ENCODE measurements at places on chromosomes 16 and 17. TPM values are rescaled to one million over a fixed set of nuclear protein-coding genes. Genes with fewer than 3 reads are reported as not detected.

Gene TBC1D3
- polyA plus RNA-seq, result not detected

Gene P3H4
- 44.8 TPM for polyA plus RNA-seq

Gene ZNF821
- 20.9 TPM for polyA plus RNA-seq

Gene ACE
- polyA plus RNA-seq, result 23.6 TPM

Gene NLGN2
- 29.4 TPM for polyA plus RNA-seq

Gene PYDC1
- not detected for polyA plus RNA-seq

Gene CDH5
- 62.7 TPM for polyA plus RNA-seq

Gene C16orf95
- polyA plus RNA-seq, result 5.4 TPM

Gene DNAH9
- polyA plus RNA-seq, result 4.5 TPM

GRCh38 chr16:4904108-4904941 is 32.6 kb downstream of the PPL start:
- no peak for DNase-seq

- no peak for DNase-seq
Measured at GRCh38 chr17:64661726-64661975, 456 bp downstream of the SMURF2 start.

- no peak for DNase-seq
Measured at GRCh38 chr16:12011565-12011964, 35.0 kb downstream of the SNX29 start.

GRCh38 chr16:86075839-86076440 is 177.0 kb downstream of the IRF8 start:
- no peak for DNase-seq

DNA sequence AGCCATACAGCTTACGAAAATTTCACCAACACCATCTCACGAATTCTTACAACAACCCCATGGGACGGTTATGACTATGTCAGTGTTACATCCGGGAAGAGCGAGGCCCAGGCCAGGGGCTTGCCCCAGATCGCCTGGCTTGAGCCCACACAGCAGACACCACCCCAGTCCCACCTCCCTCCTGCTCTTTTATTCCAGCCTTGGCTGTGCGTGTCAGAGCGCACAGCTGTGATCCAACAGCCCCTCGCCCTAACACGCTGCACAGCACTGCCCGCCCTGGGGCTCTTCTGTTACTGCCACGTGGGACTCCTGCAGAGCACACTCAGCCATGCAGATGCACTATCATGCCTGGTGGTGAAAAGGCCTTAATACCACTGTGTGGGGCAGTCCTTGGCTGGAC is 127.9 kb downstream of the ENGASE start:
- no peak for DNase-seq

DNA sequence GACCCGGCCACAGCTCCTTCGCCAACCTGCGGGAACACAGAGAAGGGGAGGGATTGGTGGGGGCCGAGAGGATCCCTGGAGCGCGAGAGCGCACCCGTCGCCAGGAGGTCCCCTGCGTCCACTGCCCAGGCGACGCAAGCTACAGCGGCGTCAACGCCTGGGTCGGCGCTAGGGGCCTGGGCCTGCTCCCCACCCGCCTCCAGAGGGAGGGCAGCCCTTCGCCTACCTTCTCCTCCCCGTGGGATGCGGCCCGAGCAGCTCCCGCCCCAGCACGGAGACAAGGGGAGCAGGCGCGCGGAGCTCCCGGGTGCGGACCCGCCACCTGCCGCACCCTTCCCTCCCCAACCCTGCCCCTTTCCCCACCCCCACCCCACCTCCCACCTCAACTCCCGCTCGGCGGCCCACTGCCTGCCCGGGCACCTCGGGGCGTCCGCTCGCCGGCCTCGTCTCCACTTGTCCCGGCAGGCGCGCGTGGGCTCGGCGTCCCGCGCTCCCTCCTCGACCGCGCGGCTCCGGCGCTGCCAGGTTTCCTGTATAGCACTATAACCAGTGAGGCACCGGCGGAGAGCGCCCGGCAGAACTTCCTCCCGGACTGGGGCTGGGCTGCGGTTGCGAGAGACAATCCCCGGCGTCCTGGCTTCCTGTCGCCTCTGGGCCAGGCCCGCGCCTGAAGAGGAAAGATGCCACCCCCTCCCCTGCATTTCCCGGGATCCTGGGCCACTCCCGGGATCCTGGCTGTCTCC is 119.1 kb upstream of the SMURF2 start:
- DNase-seq, result no peak

DNA sequence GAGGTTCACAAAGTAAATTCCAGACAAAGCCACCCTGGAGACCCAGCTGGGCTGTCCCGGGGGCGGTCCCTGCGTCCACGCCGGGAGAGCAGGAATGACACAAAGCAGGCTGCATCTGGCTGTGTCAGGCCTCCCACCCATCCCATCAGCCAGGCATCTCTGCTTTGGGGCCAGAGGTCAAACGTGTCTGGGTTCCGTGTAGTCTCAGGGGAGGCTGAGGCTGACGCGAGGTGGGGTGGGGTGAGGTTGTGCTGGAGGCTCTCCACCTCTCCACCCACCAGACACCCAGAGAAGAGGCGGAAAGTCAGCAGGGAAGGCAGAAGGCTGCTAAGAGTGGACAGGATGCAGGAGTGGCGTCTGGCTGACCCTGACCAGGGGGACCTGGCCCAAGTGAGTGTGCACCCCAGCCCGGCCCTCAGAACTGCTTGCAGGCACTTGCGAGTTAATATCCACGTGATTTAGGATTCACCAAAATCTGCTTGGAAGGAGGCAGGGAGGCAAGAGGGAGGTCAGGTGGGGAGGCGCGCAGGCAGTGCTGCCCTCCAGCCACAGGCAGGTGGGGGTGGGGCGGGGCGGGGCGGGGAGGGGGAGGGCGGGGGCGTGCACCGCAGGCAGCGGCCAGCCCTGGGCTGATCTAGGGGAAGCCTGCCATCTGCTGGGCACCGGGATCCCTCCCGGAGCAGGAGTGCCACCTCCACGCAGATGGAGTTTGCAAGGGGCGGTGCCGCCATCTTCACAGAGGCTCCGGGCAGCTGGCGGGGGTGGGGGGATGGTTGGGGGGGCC is 44.3 kb downstream of the TBC1D16 start:
- DNase-seq, result no peak

DNA sequence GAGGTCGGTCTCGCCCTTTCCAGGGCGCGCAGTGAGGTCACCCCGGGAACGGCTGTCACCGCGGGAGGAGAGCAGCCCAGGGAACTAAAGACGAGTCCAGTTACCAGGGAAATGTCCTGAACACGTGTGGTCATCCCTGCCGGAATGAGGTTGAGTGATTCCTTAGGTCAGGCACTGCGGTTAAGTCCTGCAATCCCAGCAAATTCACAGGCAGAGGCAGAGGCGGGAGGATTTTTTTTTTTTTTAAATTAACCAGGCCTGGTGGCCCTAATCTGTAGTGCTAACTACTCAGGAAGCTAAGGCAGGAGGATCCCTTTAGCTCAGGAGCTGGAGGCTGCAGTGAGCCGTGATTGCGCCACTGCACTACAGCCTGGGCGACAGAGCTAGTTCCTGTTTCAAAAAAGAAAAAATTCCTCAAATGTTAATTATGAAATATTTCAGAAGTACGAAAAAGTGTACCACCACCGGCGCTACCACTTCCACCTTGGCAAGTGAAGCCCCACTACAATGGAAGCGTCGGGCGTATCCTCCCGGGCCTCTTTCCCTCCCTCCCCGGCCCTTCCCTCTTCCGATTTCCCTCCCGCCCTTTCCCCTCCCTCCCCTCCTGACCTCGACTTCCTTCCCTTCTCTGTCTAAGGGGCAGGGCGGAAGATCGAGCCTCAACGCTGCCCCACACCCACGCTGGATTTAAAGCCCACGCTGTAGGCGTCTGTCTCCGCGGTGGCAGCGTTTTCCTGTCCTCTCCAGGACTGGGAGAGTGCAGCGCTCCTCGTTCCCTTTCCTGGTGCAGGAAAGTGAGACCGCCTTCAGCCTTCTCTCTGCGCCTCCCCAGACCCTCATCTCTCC is 27.3 kb downstream of the SLFN11 start:
- DNase-seq, result peak; percentile 22

DNA sequence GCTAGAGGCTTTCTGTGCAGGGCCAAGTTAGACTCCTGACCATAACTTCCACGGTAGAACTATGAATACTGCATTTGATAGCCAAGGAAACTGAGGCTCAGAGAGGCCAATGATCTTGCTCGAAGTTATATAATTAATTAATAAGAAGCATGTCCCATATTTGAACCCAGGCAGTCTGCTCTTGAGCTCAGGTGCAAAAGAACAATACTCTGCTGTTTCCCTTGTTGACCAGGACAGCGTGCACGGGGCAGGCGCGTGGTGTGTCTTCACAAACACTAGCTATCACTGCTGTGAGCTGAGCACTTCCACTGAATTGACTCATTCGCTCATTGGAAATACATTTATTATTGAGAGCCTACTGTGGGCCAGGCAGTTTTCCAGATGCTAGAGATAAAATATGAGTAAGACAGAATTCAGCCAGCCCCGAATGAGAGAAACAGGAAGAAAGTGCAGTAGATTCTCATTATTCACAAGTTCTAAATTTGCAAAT is 1.6 kb downstream of the CHD9 start:
- no peak for DNase-seq

DNA sequence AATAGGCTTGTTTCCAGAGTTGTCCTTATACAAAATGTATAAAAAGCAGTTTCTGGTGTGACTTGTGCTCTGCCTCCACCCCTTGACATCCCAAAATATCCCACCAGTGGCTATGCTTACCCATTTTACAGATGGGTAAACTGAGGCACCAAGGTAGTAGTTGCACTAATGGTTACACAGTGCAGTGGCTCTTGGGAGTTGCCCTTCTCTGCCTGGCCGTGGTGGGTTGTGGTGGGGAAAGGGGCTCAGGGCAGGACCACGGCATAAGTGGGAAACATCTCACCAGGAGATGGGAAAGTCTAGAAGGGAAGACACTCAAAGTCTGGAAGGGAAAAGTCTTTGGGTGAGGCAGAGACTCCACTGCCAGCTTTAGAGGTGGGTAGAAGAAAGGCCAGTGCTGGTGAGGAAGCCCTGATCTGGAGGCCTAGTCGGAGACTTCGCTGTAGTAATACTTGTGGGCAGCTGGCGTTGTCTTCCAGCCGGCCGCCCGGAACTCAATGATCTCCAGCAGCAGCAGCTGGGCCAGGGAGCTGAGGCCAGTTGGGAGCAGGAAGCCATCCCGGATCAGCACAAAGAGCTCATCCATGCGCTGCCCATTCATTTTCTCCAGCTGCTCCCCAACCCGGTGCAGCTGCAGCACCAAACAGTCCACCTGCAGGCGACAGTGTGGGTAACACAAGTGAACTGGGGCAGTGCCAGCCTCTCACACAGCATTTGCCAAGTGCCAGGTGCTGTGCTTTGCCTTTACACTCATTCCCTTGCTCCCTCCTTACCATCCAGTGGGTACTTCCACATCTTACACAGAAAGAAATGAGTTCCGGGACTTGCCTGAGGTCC is 4.5 kb downstream of the MIF4GD start:
- no peak for DNase-seq

- peak; percentile 49 for DNase-seq
Measured at GRCh38 chr17:49035470-49036269, 38.5 kb downstream of the IGF2BP1 start.

DNA sequence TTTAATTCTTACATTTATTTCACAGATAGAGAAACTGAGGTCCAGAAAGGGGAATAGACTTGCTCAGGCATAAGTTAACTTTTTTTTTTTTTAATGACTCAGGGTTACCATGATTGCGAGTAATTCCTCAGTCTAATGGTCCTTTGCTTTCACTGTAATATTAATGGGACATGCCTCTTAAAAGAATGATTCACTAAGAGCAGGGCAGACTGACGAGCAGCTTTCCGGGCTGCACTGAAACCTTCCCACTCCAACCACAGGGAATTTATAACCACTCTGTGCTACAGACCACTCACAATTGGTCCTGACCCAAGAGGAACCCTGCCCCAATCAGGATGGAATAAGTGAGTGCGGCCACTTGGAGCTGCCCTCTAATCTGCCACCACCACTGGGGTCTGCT is 5.7 kb downstream of the HOXB2 start:
- no peak for DNase-seq

DNA sequence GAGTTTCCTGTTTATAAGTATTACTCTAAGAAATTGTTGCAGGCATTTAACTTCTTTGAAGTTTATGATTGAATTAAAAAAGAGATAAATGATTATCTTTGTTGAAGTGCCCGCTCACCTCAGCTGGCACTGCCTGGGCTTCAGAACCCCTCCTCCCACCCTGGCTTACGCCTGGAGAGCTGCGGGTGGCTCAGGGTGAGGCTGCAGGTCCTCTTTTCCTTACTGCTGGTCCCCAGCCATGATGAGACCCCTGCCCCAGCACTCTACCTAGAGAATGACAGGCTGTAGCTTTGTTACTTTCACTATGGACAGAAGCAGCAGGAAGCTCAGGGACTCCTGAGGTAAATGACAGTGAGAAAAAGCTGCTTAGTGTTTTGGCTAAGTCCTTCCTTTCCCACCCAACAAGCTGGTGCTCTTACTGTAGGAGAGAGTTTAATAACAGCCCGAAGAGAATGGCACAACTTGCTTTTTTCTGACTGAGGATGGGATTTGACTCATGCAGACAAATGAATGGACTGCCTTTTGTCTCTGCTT is 62.1 kb downstream of the EPN2 start:
- DNase-seq, result no peak

DNA sequence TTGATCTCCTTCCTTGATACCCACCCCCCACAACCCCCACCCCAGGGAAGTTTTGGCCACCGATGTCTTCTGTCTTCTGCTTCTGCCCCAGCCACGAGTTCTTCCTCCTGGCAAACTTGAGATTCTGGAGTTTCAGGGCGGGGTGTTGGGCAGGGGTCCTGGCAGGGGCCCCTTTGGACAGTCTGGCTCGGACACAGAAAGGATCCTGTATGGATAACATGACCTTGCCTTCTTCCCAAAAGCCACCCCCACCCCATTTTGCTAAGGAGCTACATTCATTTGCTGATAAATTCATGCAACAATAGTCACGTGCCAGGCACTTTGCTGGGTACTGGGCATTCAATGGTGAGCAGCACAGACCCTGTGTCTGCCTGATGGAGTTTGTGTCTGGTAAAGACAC is 5.9 kb upstream of the COL1A1 start:
- no peak for DNase-seq

DNA sequence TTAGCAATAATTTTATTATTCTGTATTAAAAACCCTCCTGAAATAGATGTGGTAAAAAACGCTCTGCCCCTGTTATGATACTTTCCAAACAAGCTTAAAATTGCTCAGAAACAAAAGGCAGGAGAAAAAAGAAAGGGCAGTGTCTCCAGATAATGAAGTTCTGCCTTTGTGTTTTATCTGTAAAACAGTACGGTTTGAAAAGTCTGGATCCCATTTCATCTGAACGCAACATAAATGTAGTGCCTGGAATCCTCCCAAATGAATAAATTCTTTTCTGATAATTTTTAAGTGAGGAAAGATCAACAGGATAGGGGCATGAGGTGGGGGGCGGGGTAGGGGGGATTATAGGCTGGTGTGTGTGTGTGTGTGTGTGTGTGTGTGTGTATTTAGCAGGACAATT is 87.5 kb upstream of the SOX9 start:
- DNase-seq, result no peak

- no peak for DNase-seq
Measured at GRCh38 chr17:73291260-73291801, 20.5 kb downstream of the CDC42EP4 start.

GRCh38 chr16:57357330-57358085 is 1.1 kb upstream of the CCL22 start:
- no peak for DNase-seq

- peak; percentile 31 for DNase-seq
Measured at GRCh38 chr17:13996748-13997147, 72.6 kb upstream of the COX10 start.

- DNase-seq, result no peak
Measured at GRCh38 chr17:77419547-77420094, 278.9 kb downstream of the SEC14L1 start.

Data from renal pelvis (tissue), 12 donors.